ENCODE measurements at places on chromosomes 11 and 22.

DNA sequence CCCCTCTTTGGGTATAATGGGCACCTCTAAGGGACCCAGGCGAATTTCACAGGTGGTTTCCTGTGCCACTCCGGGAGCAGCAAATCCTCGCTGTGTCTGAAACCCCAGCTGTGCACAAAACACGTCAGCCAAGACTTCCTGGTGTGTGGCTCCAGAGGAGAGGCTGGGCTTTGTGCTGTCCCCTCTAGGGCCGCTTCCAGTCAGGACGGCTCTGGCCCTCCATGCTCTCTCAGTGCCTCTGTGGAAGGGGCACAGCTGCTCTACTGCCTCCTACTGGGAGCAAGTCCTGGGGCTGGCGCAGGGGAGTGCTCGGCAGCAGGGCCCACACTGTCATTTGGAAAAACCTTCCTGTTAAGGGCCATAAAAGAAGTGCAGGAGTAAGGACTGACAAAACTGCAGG is 23.7 kb upstream of the ARFGAP3 start:
- no peak for DNase-seq

DNA sequence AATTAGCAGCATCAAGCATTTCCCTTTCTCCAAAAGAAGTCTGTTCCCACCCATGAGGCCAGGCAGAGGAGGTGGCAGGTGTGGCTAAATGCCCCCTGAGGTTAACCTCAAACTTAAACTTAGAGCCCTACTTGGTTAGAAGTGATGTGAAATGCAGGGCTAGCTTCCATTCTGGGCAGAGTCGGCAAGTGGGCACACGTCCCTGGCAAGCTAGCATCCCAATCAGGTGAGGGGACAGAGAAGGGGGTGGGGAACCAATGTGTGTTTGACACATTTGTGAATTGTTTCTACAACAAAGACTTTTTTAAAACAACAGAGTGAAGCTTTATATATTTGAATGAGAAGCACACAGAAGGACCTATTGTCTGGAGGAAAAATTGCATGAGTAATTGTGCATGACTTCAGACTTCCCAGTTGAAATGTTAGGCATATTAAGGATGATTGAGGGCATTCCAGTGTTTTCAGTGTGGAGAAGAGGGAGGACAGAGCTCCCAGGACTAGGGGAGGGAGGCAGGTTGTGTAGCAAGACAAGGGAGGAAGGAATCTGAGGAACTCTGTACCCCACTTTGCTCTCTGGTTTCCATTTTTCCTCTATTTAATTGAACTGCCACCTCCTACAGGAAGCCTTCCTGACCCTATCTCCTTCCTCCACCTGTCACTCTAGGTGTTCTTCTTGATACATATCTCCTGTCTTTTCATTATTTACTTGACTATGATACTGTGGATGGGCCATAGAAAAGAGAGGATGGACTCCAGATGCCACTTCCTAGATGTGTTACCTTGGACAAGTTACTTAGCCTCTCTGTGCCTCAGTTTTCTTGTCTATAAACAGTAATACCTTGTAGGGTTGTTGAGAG is 83.3 kb upstream of the PICALM start:
- peak; percentile 74 for DNase-seq

GRCh38 chr11:71449596-71449995 is 1.4 kb upstream of the DHCR7 start:
- no peak for DNase-seq

DNA sequence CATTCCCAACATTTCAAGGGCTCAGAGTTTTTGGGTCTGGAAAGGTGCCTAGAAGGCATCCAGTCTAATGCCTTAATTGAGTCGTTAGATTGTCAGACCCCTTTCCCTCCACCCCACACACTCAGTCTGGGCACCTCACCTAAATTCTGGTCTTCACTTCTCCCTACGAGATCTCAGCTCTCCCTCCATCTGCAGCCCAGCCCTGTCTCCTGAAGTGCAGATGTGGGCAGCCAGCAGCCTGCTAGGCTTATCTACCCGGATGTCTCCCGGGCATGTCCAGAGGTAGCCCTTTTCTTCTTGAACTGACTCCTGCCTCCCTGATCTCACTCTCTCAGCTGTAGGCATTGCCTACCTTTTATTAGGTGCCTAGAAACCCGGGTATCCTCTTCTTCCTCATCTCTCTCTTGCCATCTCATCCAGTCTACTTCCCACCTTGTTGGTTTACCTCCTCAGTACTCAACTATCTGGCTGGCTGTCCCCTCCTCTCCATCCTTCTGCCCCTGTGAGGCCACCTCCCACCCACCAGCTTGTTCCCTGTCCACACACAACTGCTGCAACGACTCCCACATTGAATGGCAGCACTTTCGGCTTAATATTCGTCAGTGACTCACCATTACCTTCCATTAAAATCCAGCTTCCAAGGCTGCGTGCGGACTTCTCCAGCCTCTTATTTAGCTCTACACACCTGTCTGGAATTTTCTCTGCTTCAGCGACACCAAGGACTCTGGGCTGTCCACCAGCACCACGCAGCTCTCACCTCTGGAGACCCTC is 6.2 kb downstream of the SEPTIN3 start:
- no peak for DNase-seq

DNA sequence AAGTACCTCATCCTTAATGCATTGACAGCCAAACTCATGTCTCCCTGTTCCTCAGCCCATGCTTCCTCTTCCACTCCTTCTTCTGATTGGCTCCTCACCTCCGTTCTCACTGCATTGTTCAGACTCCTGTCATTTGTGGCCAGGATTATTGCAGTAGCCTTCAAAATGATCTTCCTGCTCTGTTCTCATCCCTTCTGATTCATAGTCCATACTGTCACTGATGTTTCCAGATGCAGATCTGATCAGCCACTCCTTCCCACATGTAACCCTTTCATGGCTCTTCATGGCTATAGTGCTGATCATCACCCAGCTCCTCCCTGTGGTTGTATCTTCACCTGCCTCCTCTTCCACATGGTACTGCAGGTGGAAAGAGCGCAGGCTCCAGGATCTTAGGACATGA is 71.7 kb downstream of the DEPDC5 start:
- no peak for DNase-seq
